ENCODE measurements at places on chromosomes 3 and 15.

- no peak for DNase-seq
Observed at GRCh38 chr3:56053727-56054126, 414.5 kb downstream of the ERC2 start.

GRCh38 chr15:68435966-68436365, 4.0 kb upstream of the ITGA11 start:
- no peak for DNase-seq

DNA sequence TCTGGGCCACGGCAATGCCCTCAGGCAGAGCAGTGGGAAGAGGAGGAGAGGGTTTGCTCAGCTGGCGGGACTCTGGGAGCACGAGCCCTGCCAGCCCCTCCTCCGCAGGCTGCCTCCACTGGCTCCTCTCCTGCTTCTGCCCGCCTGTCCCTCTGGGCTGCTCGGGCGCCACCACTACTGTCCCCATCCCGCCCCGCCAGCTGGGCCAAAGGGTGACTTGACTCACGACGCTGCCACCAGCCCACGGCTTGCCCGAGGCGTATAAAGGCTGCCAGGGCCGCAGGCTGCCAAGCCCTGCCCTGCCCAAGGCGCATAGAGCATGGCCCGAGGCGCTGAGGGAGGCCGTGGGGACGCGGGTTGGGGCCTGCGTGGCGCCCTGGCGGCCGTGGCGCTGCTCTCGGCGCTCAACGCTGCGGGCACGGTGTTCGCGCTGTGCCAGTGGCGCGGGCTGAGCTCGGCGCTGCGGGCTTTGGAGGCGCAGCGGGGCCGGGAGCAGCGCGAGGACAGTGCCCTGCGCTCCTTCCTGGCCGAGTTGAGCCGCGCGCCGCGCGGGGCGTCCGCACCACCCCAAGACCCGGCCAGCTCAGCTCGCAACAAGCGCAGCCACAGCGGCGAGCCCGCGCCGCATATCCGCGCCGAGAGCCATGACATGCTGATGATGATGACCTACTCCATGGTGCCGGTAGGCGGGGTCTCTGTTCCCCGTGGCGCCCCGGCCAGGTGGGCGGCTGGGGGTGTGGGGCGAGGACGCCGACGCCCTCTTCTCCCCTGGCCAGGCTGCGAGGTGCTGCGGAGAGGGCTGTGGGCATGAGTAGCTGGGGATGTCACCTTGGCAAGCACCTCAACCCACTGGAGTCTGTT, at the start of gene GLDN:
Gene GLDN, plus strand, starts transcription at position 290 of the 861 bp plus-strand sequence. Its CDS starts 30 bp downstream, at position 320.
- DNase-seq = no peak

GRCh38 chr3:192608726-192609600, 118.4 kb downstream of the FGF12 start:
- no peak for DNase-seq

DNA sequence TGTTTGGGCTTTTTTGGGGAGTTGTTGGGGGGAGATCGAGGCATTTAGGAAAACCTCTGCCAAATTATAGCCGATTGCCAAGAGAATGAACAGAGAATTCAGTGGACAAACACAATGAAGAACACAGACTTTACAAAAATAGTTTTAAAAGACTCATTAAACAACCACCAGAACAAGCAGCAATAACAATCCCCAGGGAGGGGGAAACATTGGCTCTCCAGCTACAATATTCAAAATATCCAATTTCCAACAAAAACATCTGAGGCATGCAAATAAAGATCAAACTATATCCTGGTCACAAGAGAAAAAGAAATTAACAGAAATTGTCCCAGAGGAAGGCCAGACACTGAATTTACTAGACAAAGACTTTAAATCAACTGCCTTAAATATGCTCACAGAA, 24.5 kb upstream of the ANKRD28 start:
- DNase-seq = no peak

DNA sequence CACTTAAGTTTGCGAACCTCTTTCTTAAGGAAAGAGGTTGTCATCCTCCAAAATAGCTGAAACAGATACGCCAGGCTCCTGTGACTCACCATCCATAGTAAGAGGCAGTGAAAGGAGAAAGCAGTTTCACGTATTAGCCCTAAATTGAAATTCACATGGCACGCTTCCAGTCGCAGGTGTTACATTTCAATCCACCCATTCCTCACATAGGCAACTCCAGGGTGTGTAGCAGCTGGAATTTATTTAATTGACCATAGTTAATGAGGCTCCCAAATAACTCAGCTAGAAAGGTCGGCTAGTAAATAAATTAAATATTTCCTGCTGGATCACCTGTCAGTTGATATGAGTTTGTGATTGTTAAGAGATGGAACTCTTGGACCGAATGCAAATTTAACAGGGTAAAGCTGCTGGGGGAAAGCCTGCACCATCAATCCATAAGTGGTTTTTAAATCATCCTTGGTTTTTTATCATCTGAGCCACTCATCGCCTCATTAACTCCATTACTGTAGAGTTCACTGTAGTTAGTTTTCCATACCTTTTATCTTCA, 19.6 kb downstream of the NSUN3 start:
- no peak for DNase-seq

DNA sequence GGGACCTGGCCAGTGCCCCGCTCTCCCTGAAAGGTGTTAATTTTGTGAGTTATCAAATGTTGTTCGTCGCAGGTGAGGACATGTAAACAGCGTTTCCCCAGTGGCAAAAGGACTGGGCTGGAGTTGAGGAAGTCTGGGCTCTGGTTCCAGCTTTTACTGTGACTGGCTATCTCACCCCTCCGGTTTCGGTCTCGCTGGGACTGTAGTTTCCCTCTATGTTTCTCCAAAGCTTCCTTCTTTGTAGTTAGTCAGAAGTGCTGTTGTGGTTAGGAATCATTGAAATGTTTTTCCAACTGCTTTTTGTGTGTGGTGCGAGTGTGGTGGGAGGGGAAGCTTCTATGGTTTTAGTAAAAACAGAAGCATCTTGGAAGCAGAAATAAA, 990 bp upstream of the CLDN1 start:
- DNase-seq = no peak

- DNase-seq = no peak
Observed at GRCh38 chr3:17259685-17260084, 374.9 kb downstream of the PLCL2 start.

GRCh38 chr3:65785065-65785645, 253.6 kb downstream of the MAGI1 start:
- peak; percentile 30 for DNase-seq

DNA sequence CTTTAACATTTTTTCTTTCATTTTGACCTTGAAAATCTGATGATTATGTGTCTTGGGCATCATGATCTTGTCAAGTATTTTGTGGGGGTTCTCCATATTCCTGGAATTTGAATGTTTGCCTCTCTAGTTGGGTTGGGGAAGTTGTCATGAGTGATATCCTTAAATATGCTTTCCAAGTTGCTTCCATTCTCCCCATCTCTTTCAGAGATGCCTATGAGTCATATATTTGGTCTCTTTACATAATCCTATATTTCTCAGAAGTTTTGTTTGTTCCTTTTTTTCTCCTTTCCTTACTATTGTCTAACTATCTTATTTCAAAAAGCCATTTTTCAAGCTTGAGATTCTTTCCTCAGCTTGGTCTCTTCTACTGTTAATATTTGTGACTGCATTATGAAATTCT, 69.0 kb upstream of the CCDC80 start:
- DNase-seq = no peak

DNA sequence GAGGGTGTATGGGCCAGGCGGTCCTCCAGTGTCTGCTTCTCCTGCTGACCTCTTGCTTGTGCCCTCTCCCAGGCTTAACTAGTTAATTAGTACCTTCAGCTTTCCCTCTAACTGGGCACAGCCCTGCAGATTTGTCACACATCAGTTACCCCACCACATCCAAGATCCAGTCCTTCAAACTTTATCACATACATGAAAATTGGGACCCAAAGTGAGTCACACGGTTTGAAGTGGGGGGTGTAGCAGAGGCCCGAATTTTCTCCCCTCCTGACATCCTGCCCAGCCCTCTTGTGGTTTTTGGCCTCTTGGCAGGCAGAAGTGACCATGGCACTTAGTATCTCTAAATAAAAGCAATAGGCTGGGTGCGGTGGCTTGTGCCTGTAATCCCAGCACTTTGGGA, 3.9 kb downstream of the MAPKAPK3 start:
- no peak for DNase-seq

GRCh38 chr3:104032283-104032682, 1334.4 kb upstream of the ALCAM start:
- DNase-seq = no peak

DNA sequence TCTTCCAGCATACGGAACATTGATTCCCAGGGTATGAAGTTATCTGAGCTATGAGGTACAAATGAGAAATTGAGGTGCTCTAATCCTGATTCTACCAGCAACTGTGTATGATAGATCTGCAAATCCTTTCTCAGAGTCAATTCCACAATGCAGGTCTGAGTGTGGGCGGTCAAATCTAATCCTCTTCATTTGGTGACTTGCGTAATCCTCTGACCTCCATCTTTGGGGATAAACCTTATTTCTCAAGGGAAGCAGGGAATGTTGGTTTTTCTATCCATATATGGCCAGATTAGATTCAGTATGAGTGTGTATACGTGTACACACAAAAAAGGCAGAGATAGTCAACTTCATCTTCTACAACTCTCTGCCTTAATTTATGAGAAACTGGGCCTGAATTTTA, 348.4 kb upstream of the IL12A start:
- no peak for DNase-seq

DNA sequence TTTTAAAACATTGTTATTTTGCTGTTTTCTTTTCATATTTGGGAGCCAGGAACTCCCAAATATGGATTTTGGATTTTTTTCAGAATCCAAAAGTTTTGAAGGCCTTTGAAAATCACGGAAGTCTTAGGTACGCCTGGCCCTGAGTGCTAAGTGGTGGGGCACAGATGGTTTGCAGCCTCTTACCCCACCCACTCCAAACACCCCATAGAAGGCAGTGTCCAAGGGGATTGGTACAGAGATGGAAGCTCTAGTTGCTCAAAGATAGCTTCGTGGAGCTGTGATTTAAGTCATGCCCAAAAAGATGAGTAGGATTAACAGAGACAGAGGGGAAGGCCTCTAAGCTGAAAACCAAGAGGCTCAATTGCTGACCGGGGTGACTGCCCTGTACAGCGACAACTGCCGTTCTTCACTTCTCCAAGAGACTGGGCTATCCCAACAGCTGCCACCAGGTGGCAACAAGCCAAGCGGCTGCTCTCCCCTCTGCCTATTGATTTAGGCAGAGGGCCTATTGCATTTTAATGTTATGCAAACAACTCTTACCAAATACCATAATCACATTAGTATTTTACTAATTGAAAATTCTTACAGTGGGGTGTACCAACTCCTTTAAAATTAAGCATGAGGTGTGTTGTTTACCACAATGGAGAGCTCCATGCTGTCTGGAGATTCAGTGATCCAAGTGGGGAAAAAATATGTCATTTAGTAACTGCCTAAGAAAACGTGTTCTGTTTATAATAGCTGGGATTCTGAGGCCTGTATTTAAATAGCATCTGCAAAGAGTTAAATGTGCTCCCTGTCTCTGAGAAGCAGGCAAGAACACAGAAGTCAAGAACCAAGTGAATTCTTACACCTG, 64.0 kb upstream of the C15orf61 start:
- DNase-seq = peak; percentile 24

GRCh38 chr15:29403772-29404171, 134.2 kb upstream of the NSMCE3 start:
- no peak for DNase-seq

GRCh38 chr3:8962226-8962861, 928 bp downstream of the RAD18 start:
- DNase-seq = no peak

- DNase-seq = no peak
Observed at GRCh38 chr15:97446138-97446537, 514.4 kb upstream of the ARRDC4 start.

Data from COLO829 (cell line).